COLO829 (cell line): ENCODE measurements at places on chromosomes 13 and 19.

DNA sequence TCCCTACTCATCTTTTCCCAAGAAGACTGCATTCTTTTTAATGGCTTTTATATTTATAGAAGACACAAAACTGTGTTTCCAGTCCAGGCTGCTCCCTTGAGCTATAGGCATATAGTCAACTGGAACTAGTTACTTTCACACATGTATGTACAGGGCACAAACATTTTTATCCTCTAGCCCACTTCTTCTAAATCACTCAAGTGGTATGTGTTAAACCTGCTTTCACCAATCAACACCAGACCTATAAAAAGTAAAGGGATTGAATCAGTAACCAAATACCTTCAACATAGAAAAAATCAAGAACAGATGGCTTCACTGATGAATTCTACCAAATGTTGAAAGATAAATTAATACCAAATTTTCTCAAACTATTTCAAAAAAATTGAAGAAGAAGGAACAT lies 584.2 kb upstream of the SLITRK1 start:
- no peak for DNase-seq

GRCh38 chr19:7933411-7933810 lies 7.5 kb upstream of the CTXN1 start:
- DNase-seq: no peak

DNA sequence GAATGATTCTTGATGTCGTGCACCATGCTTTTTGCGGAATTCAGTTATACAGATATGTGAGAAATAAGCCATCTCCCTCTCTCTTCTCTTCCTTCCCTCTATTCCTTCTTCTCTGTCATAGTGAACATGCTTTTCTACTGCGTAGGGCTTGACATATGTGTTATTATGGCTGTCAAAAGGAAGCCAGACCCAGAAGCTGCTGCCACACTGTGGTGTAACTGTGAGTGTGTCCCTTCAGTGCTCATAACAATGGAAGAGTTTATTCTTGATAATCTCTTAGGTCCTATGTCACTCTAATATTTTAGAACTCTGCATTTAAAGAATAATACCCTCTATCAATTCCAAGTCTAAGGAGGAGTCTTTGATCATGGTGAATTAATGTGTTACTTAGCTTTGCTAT lies 208.9 kb upstream of the TMTC4 start:
- DNase-seq: no peak

DNA sequence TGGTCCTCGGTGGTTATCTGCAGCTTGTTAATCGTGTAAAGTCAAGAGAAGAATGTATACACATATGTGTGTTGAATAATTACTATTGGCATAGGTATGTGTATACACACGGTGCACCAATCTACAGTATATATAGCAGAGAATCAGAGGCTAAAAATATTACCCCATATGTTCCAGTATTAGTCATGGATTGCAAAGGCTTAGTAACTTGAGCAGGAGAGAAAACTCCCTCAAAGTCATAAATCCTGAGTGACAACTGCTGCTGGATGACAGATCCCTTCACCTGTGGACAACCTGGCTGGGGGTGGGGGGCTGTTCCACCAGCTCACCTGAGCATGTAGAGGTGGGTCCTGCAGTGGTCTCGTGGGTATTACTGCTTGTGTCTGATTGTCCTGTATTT lies 185.0 kb downstream of the ZNF536 start:
- DNase-seq: no peak

GRCh38 chr19:14950421-14950820 lies 9.1 kb downstream of the OR7C2 start:
- DNase-seq: no peak

- no peak for DNase-seq
Observed at GRCh38 chr19:33208904-33209849, 15.0 kb downstream of the LRP3 start.

DNA sequence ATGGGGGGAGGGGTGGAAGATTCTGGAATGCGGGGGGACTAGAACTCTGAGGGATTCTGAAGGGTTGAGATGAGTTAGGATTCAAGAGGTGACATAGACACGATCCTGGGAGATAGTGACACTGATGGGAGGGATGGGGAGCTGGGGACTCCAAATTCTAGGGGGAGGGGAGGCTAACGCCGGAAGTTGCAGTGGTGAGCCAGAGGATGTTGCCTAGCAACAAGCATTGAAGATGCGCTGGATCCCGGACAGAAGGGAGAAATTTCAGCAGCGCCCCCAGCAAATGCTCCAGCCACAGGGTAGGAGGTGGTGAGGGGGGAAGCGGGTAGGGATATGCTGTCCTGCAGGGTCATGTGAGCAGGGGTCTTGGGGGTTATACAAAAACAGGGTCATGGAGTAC lies 6.9 kb upstream of the LTBP4 start:
- no peak for DNase-seq

- DNase-seq: no peak
Observed at GRCh38 chr13:48431431-48431830, 18.5 kb upstream of the LPAR6 start.

GRCh38 chr13:109788372-109789111 lies 2.2 kb upstream of the IRS2 start:
- DNase-seq: no peak

- no peak for DNase-seq
Observed at GRCh38 chr13:66532845-66533244, 697.3 kb downstream of the PCDH9 start.

GRCh38 chr13:36675213-36675536 lies 1.4 kb downstream of the SERTM1 start:
- DNase-seq: no peak

DNA sequence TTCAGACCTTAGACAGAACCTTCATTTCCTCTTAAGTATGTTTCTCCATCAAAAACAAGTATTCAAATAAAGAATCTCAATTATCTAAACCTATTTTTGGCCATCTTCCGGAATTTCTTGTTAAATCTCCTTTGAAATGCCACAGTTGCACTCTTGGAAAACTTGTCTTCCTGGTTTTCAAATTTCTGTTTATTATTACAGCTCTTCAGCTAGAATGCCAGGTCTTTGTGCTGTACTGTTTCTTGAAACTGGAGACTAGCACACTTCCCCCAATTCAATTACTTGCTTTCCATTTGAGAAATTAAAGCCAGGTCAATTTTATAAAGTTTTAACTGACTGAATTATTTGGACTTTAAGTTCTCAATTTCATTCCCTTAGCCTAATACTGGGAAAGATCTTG lies 10.2 kb downstream of the KCNRG start:
- no peak for DNase-seq

- DNase-seq: no peak
Observed at GRCh38 chr19:1631557-1632100, 20.8 kb downstream of the TCF3 start.

DNA sequence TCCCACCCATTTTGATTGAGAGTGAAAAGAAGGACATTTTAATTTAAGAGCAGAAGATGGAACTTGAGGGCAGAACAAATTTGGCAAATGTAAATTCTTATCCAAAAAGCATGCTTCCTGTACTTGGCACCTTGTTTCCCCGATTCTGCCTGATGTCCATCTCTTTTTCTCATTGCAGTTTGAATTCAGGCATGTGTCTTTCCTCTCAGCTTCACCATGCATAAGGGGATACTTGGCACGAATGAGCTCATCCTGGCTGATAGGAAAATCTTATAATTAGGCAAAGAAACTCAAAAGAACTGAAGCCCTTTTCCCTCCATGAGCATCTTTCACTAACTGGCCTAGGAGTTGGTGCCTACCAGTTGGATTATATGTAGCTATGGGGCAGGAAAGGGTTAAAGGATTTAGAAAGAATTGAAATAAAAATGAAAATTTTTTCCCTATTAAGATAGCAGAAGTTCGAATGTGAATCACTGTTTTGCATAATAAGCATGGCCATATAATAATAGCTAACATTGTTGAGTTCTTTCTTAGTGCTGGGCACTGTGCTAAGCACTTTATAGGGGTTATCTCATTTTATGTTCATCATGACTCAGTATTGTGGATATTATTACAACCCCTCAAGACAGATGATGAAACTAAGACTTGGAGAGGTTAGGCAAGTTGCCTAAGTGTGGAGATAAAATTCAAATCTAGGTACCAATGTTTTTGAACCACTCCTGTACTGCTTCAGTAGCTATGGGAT lies 386.6 kb downstream of the KCNRG start:
- peak; percentile 56 for DNase-seq

- peak; percentile 65 for DNase-seq
Observed at GRCh38 chr19:17966550-17967256, at the start of gene KCNN1. Gene KCNN1 (plus strand): TSS chr19:17967107. CDS start chr19:17973889, 6,782 bp downstream.

- DNase-seq: no peak
Observed at GRCh38 chr13:45464141-45464686, 525 bp upstream of the COG3 start.

- no peak for DNase-seq
Observed at GRCh38 chr13:41224113-41225110, 30.0 kb upstream of the KBTBD7 start.

DNA sequence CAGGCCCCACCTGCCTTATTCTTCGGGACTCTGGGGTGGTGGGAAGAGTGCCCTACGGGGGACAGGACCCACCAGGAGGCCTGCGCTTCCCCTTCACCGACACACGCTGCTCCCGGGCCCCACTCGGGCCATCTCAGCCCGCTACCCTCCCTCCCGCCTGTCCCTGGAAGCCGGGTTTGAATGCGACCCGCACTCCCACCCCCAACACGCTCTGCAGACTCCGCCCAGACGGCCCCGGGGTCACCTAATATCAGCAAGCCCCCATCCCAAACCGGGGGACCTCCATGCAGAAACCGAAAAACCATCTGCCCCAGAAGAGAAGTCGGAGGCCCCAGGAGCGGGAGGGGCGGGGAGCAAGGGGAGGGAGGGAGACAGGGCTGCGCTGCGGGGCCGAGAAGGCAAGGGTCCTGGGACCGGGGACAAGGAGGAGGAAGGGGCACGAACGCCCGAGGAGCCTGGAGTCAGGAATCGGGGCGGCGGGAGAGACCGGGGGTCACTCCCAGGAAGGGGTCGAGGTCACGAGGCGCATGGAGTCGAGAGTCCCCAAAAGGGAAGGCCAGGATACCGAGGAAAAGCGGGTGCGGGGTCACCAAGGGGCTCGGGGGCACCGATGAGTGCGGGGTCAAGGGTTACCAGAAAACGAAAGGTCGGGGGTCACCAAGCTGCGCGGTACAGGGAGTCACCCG lies 766 bp downstream of the SBNO2 start:
- DNase-seq: no peak

- DNase-seq: no peak
Observed at GRCh38 chr19:21127001-21127400, 14.8 kb upstream of the ZNF431 start.
